ENCODE measurements at places on chromosomes 13 and 19. TPM values are rescaled to one million over a fixed set of nuclear protein-coding genes. Genes with fewer than 3 reads are reported as not detected.

The CYP4F2 gene
- total RNA-seq, result not detected

DNA sequence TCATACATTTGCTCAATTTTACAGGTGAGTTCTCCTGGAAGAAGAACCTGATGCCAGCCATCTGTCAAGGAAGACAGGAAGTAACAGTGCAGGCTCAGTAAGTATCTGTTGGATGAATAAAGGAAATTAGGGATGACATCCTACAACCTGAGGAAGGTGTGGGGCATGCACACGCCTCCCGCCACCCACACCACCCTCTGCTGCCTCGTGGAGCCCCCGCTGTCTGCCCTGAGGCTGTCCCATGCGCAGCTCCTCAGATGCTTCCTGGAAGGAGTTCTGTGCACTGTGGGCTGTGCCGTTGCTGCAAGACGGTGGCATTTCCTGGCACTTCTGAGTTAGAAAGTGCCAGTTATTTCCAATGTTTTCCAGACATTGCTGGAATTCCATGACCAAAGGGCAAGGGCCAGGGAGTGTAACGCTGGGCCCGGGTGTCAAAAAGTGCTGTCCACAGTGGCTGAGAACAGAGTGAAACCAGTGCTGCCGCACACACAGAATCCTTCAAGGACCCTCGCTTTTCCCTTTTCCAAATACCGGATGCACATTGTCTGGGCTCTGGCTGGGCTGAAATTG, 4.2 kb upstream of the TEX29 start:
- DNase-seq, result no peak
- no peak overlapping the region for H3K27ac ChIP-seq
- peaks cover 15% of the 10 kb centered on the region for H3K36me3 ChIP-seq
- no peaks in the 10 kb centered on the region for H3K27me3 ChIP-seq
- H3K4me3 ChIP-seq, result no peak overlapping the region

DNA sequence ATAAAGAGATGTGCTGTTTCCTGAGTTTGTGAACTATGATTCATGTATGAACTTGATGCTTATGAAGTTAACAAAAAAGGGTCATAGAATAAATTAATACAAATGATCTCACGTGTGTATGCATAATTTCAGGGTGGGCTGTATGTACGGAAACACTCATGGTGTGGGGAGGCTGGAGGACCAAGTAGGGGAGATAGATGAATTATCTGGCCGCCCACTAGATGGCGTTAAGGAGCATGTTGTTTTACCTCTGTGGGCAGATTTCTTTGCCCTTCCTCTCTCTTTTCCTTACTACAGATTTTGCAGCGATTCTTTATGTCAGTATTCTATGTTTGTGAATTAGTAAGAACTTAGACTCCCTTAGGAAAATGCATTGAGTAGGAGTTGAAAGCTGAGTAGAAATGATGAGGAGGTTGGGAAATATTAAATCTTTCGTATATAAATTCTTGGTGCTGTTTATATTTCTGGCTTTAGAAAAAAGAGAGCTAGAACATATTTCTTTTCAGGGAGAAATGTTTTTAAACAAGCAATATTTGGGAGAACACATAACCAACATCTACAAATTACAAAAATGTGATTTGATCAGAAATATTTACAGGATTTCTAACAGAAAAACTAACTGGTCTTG, 47.4 kb upstream of the TMTC4 start:
- no peak overlapping the region for H3K27ac ChIP-seq
- no peak for DNase-seq
- H3K4me1 ChIP-seq, result peaks cover 1% of the 10 kb centered on the region
- H3K27me3 ChIP-seq, result peaks cover 12% of the 10 kb centered on the region

DNA sequence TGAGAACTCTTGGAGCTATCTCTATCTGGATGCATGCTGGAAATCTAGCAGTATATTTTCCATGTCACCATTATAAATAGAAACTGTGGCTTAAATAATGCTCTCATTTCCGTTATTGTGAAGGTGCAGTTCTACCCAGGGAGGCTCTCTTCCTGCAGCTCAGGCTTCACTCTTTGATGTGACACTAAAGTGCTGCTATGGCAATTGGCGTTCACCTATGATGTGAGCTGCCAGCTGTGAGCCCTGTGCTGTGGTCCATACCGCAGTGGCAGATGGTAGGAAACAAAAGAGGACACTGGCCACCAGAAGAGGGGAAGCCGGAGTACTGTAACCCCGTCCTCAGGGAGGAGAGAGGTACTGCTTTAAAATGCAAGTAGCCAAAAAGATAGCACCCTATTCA, 40.6 kb upstream of the ZNF681 start:
- H3K4me1 ChIP-seq, result peaks cover 18% of the 10 kb centered on the region
- H3K27ac ChIP-seq, result peak overlapping the region; percentile 91
- H3K27me3 ChIP-seq, result no peaks in the 10 kb centered on the region
- peak overlapping the region; percentile 78 for H3K4me3 ChIP-seq
- peaks cover 17% of the 10 kb centered on the region for H3K36me3 ChIP-seq
- peak; percentile 43 for DNase-seq

The MBD3L3 gene
- total RNA-seq, result not detected

- no peak overlapping the region for H3K27ac ChIP-seq
- no peaks in the 10 kb centered on the region for H3K4me1 ChIP-seq
- DNase-seq, result no peak
- H3K27me3 ChIP-seq, result peaks cover 5% of the 10 kb centered on the region
- no peaks in the 10 kb centered on the region for H3K36me3 ChIP-seq
Observed at GRCh38 chr13:29676535-29676934, 81.0 kb upstream of the SLC7A1 start.
